ENCODE measurements at places on chromosomes 2 and 18.

- DNase-seq = no peak
Measured at GRCh38 chr18:75915941-75916623, 488.6 kb upstream of the SMIM21 start.

- no peak for DNase-seq
Measured at GRCh38 chr2:167925758-167926157, 321.6 kb downstream of the STK39 start.

- no peak for DNase-seq
Measured at GRCh38 chr2:238238766-238239542, 884 bp downstream of the HES6 start.

GRCh38 chr2:36807223-36807886 lies 110.8 kb downstream of the VIT start:
- DNase-seq = no peak

GRCh38 chr2:167293943-167294775 lies 405.9 kb downstream of the XIRP2 start:
- DNase-seq = peak; percentile 37

DNA sequence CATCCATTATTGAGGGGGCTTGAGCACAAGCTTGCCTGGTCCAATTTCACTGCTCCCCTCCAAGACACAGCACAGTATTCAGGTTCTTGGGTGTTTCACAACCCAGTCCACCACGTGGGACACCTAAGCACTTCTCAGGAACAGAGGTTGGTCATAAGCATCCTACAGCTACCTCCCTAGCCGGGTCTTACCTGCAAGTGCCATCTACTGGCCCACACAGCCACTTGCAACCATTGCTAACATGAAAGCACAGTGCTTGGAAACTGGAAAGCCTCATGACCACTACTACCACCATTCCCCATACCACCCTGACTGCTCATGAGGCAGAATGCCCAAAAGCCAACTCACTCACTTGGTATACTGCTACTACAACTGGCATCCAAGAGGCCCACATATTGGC lies 105.7 kb upstream of the RPRM start:
- DNase-seq = no peak

DNA sequence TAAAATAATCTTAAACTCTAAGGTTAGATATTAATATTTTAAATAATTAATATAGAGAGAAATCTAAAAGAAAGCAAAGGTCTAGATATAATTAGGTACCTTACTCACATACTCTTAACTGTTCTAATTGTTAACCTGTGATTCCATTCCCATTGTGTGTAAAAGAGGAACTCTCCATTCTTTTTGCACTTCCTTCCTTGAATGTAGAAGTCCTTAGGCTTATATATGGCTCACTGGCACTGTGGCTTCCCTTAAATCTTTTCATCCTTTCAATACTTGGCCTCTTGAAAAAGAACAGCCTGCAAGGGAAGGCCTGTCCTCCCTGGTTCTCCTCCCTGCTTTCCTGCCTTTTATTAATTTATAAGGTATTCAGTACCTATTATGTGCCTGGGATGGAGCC lies 182.8 kb upstream of the FOSL2 start:
- DNase-seq = no peak

- DNase-seq = peak; percentile 72
Measured at GRCh38 chr2:31523871-31524492, 56.8 kb downstream of the SRD5A2 start.

GRCh38 chr2:174166261-174166660 lies 82.1 kb downstream of the OLA1 start:
- DNase-seq = no peak
